ENCODE measurements at places on chromosomes 7 and 10. TPM values are rescaled to one million over a fixed set of nuclear protein-coding genes. Genes with fewer than 3 reads are reported as not detected.

The MYL10 gene
- not detected for total RNA-seq

- no peak overlapping the region for H3K4me3 ChIP-seq
- peak; percentile 80 for DNase-seq
- peaks cover 15% of the 10 kb centered on the region for H3K4me1 ChIP-seq
- peak overlapping the region; percentile 90 for H3K27ac ChIP-seq
- no peaks in the 10 kb centered on the region for H3K36me3 ChIP-seq
- no peaks in the 10 kb centered on the region for H3K27me3 ChIP-seq
These were observed 14.6 kb upstream of the RPEL1 start for GRCh38 chr10:103231047-103231551.

The GIMAP6 gene
- not detected for total RNA-seq

DNA sequence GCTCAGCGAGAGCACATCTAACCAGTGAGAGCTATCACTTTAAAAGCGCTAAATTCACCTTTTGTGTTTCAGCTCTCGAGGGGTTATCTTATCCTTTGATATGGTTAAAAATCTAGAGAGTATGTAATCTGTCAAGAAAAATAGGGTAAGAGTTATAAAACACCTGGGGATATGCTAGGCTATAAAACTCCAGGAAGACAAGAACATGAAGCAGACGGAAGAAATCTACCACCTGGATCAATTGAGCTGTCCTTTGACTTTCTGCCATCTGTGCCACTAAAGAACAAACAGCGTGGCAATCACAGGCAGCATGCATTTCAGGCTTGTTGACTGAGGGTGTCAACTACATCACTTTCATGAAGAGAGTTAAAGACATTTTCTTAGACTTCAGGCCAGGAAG, 83.1 kb downstream of the ZNF248 start:
- no peaks in the 10 kb centered on the region for H3K36me3 ChIP-seq
- H3K27me3 ChIP-seq: no peaks in the 10 kb centered on the region
- no peak overlapping the region for H3K4me3 ChIP-seq
- H3K27ac ChIP-seq: no peak overlapping the region

GRCh38 chr7:680411-681127, 45.9 kb upstream of the DNAAF5 start:
- H3K27me3 ChIP-seq: no peaks in the 10 kb centered on the region
- H3K4me1 ChIP-seq: no peaks in the 10 kb centered on the region
- peaks cover 19% of the 10 kb centered on the region for H3K36me3 ChIP-seq
- H3K4me3 ChIP-seq: no peak overlapping the region
- peak; percentile 23 for DNase-seq

DNA sequence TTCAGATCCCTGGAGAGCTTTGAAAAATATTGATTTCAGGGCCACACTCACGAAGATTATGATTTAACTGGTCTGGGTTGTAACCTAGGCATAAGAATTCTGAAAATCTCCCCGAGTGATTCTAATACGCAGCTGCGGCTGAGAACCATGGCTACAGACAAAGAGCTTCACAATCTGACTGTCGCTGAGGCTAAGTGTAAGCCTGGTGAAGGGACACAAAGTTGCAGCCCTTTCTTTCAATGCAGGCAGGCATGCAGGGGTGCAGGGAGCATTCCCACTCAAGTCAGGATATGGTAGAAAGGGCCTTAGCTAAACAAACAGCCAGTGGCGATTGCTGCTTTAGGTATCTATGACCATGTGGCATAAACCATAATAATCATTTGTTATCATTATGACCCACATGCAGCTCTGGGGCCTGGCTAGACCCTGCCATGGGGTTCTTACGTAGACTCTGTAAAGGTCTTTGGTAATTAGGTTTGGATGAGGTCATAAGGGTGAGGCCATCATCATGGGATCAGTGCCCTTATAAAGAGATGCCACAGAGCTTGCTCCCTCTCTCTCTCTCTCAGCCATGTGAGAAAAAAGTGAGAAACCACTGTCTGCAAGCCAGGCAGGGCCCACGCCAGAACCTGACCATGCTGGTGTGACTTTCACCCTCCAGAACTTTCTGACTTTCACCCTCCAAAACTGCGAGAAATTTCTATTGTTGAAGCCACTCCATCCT, 88.4 kb upstream of the LANCL2 start:
- H3K27ac ChIP-seq: no peak overlapping the region
- no peak for DNase-seq
- no peaks in the 10 kb centered on the region for H3K4me1 ChIP-seq
- no peak overlapping the region for H3K4me3 ChIP-seq
- no peaks in the 10 kb centered on the region for H3K27me3 ChIP-seq

The LRGUK gene
- 1.6 TPM for total RNA-seq

The PIP gene
- total RNA-seq: not detected

DNA sequence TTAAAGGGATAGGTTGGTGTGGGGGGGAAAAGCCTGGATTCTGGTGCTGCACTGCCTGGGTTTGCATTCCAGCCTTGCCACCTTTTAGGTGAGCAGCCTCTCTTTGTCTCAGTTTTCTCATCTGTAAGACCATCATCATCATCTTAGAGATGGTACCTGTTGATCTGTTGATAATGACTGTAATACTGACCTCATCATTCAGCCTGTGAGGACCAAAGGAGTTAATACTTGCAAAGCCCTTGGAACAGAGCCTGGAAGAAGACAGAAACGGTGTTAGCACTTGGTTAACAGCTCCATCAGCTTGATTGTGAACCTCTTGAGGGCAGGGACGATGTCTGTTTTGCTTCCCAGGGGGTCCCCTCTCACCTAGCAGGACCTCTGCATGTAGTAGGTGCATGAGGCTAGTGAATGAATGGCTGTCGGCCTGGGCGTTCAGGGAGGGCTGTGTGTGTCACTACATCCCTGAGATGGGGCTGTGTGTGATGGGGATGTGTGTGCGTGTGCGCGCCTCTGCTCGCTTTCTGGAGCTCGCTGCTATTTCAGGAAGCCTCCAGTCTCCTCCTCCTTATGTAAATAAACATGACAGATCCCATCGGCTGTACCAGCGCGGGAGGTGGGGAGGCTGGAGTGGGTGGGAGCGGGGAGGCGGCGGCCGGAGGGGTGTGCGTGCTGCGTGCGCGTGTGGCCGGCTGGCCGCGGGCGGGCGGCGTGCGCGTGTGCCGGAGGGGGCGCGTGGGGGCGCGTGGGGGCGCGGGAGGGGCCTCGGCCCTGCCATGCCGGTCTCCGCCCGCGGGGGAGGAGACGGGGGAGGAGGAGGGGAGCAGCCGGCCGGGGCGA, 61.2 kb downstream of the NEURL1 start:
- peaks cover 35% of the 10 kb centered on the region for H3K27me3 ChIP-seq
- no peak overlapping the region for H3K4me3 ChIP-seq
- no peak overlapping the region for H3K27ac ChIP-seq
- peak; percentile 81 for DNase-seq

- H3K4me3 ChIP-seq: no peak overlapping the region
- no peaks in the 10 kb centered on the region for H3K27me3 ChIP-seq
- H3K27ac ChIP-seq: no peak overlapping the region
These were observed 106.6 kb downstream of the ADAM22 start for GRCh38 chr7:88040694-88041093.

- DNase-seq: no peak
- H3K36me3 ChIP-seq: no peaks in the 10 kb centered on the region
- H3K27ac ChIP-seq: no peak overlapping the region
- H3K4me3 ChIP-seq: no peak overlapping the region
These were observed 9.0 kb upstream of the RASSF4 start for GRCh38 chr10:44950326-44951225.

The SCART1 gene
- 0.29 TPM for total RNA-seq

DNA sequence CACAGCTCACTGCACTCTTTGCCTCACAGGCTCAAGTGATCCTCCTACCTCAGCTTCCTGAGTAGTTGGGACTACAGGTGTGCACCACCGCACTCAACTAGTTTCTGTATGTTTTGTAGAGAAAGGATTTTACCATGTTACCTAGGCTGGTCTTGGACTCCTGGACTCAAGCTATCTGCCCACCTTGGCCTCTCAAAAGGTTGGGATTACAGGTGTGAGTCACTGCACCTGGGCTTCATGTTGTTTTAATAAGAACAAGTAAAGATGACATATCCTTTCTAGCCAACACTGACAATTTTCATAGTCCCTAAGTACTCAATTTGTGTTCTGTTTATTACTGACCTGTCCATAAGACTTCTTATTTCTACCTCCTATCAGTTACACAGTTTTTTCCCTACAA, 16.8 kb downstream of the SEMA3C start:
- H3K4me3 ChIP-seq: no peak overlapping the region
- DNase-seq: no peak
- H3K27ac ChIP-seq: no peak overlapping the region
- H3K4me1 ChIP-seq: peaks cover 4% of the 10 kb centered on the region

DNA sequence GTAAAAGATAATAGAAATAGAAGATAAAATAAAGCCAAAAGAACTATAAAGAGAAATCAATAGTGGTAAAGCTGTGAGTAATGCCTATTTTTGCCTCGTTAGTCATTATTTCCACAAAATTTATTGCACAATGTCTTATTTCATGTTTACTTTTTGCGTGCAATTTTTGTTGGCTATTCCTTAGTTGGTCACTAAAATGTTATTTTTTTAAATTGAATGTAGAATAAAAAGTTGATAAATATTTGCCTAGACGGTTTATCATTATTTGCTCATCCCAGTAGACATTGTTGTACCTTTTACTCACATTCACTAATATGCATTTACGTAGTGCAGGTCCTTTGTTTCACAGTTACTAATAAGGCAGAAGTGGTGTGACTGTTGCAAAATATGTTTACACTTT, 227.8 kb upstream of the BMPER start:
- H3K4me1 ChIP-seq: peaks cover 4% of the 10 kb centered on the region
- no peaks in the 10 kb centered on the region for H3K36me3 ChIP-seq
- H3K4me3 ChIP-seq: no peak overlapping the region

The ZNF789 gene
- 7.5 TPM for total RNA-seq

The C10orf53 gene
- not detected for total RNA-seq

DNA sequence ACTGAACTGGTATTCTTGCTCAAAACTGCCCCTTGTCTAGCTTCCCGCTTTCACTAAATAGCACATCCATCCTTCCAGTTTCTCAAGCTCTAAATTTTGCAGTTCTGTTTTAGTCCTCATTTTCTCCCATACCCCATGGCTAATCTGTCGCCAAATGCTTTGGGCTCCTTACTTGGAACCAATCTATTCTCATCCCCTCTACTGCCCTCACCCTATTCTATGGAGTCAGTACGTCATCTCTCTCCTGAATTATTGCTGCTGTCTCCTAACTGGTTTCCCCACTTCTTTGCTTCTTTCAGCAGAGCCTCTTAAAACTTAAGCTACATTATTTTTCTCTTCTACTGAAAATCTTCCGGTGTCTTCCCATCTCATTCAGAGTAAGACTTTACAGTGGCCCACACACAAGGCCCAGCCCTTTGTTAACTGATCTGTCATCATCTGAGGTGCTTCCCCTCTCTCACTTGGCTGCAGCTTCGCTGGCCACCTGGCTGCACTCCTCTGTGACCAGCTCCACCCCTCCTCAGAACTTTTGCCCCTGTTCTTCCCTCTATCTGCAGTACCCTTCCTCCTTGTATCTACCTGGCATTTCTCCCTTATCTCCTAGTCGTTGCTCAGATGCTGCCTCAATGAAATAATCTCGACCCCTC, 9.9 kb downstream of the STARD3NL start:
- no peak for DNase-seq
- no peaks in the 10 kb centered on the region for H3K27me3 ChIP-seq
- no peak overlapping the region for H3K27ac ChIP-seq
- no peak overlapping the region for H3K4me3 ChIP-seq
- peaks cover 10% of the 10 kb centered on the region for H3K36me3 ChIP-seq

- H3K4me3 ChIP-seq: no peak overlapping the region
- H3K36me3 ChIP-seq: no peaks in the 10 kb centered on the region
- no peaks in the 10 kb centered on the region for H3K4me1 ChIP-seq
- H3K27ac ChIP-seq: no peak overlapping the region
These were observed 2.6 kb upstream of the NEURL1 start for GRCh38 chr10:103490986-103491314.

GRCh38 chr7:103065667-103066066, 8.9 kb downstream of the FBXL13 start:
- H3K4me3 ChIP-seq: no peak overlapping the region
- no peaks in the 10 kb centered on the region for H3K4me1 ChIP-seq
- DNase-seq: peak; percentile 74
- no peaks in the 10 kb centered on the region for H3K27me3 ChIP-seq
- H3K27ac ChIP-seq: no peak overlapping the region
- H3K36me3 ChIP-seq: no peaks in the 10 kb centered on the region

DNA sequence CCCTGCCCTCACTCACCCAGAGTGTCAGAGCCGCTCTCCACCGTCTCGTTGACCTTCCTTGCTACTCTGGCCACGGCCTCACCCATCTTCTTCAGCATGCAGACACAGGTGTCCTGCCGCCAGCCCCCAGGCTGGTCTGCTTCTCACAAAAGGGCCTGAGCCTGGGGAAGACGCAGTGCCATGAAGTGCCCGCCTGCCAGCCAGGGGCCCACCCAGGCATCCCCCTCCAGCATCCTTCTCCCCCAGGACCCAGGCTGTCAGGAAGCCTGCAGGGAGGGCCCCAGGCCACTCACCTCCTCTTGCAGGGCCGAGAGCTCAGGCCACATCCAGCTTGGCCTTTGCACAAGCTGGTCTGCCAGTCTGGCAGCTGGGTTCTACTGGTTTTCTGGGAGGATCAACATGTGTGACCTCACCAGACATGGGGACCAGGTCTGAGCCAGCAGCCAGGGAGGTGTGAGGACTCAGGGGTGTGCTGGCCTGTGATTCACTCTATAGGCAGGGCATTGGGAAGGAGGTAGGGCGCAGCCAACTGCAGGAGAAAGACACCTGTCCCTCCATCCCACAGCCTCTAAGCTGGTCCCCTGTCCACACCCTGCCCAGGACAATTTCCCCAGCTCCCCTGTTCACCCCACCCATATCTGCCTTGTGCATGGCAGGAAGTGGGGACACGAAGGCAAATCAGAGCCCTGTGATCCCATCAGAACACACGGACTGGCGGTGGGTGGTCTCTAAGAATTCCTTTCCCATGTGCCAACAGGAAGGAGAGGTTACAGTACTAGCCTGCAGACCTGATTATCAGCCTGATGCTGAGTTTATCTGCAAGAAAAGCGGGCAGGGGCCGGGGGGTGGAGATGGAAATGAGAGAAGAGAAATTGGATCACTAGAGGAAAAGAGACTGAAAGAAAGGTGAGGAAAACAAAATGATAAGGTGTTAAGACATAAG, 5.7 kb downstream of the LRRC20 start:
- no peak overlapping the region for H3K27ac ChIP-seq
- H3K4me3 ChIP-seq: no peak overlapping the region
- DNase-seq: peak; percentile 62
- peaks cover 8% of the 10 kb centered on the region for H3K4me1 ChIP-seq

The ACADSB gene
- total RNA-seq: 59.9 TPM

The KLLN gene
- total RNA-seq: 0.78 TPM
